Putamen (tissue), 1 donor: ENCODE measurements at places on chromosomes 5 and 9.

DNA sequence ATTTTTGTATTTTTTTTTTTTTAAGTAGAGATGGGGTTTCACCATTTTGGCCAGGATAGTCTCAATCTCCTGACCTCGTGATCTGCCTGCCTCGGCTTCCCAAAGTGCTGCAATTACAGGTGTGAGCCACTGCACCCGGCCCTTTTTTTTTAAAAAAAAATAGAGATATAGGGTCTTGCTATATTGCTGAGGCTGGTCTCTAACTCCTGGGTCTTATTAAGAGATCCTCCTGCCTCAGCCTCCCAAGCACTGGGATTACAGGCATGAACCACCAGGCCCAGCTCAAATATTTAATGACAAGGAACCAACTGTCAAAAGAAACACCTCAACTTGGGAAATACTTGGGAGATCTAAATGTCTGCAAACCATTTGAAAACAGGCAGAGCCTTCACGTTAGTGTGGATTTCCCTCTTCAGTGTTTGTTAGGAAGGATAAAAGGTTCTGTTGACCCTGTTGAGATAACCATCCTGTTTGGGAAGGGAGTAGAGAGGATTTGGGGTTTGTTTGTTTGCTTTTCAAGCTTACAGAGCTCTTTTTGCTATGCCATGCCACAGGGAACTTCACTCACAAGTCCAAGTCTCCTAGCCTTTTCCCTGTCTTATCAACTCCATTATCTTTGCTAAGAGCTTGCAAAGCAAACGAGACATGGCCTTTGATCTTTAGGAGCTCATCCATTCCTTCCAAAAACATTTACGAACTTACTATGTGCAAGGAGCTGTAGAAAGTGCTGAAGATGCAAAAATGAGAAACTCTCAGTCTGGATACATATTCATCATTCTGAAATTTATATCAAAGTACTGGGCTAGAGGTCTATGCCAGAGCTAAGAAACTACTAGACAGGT, 7.5 kb downstream of the FAXDC2 start:
- no peak for DNase-seq

DNA sequence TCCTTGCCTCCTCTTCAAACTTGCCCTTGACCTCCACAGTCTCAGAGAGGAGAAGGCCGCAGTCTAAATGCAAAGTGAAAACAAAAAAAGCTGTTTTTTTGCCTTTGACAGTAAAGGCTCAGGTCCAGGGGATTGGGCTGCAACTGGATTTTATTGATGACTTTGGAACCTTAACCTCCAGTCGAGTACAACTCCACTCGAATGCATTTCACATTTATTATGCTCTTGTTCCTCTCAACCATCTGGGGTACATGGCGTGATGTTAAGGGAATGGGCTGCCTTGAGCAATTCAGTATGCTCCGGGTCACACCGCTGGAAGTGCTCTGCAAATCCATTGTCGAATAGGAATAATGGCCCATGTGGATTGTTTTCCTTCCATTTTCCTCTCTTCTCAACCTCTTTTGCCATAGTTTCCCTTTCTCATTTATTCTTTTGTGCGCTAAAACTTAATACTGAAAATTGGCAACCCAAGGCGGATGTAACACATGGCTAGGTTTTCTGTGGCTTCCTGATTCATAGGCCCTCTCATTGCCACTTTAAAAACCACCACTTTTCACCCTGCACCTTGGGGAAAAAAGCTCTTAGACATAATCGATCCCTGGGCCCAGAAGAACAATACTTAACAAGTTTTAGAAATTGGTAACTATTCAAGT, 34.3 kb downstream of the ITK start:
- no peak for DNase-seq

GRCh38 chr5:150789943-150790611, 11.5 kb downstream of the SMIM3 start:
- no peak for DNase-seq

DNA sequence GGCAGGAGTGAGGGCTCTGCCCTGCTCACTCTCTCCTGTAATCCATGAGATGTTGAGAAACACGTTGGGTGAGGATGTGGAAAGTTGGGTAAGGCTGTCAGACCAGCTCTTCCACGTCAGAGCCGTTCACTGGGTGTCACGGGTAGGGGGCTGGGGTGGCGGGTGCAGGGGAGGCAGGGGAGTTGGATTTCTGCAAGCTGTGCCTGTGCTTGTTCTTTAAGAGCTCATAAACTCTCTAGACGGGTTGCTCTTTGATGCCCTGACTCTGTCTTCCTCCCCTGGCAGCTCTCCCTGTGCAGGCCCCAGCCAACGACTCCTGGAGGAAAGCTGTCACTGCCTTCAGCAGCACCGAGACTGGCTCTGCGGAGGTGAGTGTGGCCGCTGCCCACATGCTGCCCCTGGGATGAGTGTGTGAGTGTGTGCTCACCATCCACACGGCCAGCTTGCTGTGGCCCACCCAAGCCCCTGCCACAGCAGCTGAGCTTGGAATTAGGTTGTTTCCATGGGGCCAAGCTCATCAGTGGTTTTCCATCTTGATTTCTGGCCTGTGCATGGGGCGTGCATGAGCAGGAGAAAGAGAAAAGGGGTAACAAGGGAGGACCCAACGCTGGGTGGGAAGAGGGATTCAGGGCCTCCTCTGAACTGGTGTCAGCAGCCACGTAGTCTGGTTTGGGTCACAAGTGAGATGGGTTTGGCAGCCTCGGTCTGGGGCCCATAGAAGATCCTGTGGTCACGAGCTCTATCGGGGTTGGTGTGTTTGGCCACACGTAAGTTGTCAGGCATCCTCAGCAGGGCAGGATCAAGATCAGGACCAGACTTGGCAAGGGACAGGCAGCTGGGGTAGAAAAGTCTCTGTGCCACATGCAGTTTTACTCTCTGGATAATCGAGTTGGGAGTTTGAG, 21.0 kb upstream of the POMT1 start:
- DNase-seq = no peak

DNA sequence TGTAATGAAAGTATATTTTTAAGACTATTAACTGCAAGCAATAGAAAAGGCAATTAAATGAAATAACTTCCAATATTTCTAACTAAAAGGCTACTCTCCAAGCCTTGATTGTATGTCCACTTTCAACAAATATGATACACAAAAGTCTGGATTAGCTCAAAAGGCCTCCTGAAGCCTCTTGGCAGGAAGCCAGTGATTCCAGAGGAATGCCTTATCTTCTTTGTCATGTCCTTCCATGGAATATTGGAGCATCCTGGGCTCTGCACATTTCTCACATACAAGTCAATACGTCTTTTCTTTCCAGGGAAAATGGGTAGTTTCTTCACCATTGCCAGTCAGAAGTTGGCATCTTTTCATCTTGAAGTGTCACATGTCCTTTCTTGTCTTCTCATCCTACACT, 357.8 kb downstream of the KDM4C start:
- DNase-seq = no peak

- no peak for DNase-seq
Observed at GRCh38 chr9:17330097-17330496, 195.3 kb downstream of the CNTLN start.

GRCh38 chr9:73155968-73156864, 4.6 kb downstream of the ANXA1 start:
- DNase-seq = no peak

- DNase-seq = no peak
Observed at GRCh38 chr9:92564982-92565381, 29.2 kb upstream of the ECM2 start.

GRCh38 chr5:859391-859790, 8.6 kb upstream of the ZDHHC11 start:
- DNase-seq = no peak

- DNase-seq = no peak
Observed at GRCh38 chr9:4814913-4815312, 22.2 kb downstream of the RCL1 start.
